ENCODE measurements at places on chromosomes 11 and 22.

DNA sequence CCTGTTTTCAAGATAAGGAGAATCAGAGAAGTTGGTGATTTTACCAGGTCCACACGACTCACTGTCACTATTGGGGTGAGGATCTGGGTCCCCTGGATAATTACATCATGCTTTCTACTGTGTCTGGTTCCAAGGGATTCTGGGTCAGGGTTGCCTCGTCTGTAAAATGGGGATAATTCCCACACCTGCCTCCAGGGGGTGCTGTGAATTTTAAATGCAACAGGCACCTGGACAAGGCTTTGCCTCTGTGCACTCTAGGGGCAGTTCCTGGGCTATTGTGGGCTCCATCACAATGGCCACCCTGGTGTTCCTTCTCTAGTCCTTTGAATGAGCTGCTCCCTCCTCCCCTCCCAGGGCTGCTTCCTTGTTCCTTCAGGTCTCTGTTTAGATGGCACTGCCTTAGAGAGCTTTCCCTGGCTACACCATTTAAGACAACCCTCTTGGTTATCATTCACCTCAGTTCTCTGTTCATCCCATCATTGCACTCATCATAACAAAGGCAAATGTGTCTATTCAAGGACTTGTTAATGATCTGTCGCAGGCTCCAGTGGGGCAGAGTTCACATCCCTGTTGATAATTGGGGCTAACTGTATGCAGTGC lies 178.6 kb downstream of the MIAT start:
- DNase-seq: peak; percentile 54

- DNase-seq: no peak
Observed at GRCh38 chr11:9745411-9746211, 81.7 kb downstream of the SWAP70 start.

DNA sequence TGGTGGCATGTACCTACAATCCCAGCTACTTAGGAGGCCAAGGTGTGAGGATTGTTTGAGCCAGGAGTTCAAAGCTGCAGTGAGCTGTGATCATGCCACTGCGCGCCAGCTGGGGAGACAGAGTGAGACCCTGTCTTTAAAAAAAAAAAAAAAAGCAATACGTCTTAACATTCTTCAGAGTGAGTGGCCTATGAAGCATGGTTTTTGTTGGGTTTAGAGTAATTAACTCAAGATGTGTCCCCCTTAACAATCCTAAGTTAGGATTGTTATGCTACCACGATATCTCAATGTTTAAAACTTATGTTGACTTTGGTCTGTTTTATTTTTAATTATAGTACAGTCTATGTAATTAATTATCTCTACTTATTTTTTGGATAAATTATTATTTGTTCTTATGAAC lies 156.1 kb downstream of the HIPK3 start:
- DNase-seq: no peak

GRCh38 chr11:5691964-5692361 lies 2.4 kb downstream of the TRIM22 start:
- DNase-seq: no peak

DNA sequence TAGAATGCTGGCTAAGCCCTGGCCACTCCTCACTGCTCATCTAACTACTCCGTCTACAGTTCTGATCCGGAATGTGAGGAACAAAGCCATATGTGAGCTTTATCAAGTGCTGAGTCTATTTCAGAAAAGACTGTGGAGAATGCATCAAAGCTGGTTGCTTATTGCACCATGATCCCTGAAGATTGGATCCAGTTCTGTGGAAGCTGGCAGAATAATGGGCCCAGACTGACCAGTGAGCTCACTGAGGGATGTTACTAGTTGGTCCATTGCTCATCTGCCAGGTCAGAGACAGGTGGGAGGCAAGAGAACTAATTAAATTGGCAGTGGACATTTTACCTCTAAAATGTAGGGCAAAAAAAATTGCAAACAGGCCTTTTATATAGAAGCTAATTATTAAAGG lies 681.3 kb downstream of the NTM start:
- no peak for DNase-seq

DNA sequence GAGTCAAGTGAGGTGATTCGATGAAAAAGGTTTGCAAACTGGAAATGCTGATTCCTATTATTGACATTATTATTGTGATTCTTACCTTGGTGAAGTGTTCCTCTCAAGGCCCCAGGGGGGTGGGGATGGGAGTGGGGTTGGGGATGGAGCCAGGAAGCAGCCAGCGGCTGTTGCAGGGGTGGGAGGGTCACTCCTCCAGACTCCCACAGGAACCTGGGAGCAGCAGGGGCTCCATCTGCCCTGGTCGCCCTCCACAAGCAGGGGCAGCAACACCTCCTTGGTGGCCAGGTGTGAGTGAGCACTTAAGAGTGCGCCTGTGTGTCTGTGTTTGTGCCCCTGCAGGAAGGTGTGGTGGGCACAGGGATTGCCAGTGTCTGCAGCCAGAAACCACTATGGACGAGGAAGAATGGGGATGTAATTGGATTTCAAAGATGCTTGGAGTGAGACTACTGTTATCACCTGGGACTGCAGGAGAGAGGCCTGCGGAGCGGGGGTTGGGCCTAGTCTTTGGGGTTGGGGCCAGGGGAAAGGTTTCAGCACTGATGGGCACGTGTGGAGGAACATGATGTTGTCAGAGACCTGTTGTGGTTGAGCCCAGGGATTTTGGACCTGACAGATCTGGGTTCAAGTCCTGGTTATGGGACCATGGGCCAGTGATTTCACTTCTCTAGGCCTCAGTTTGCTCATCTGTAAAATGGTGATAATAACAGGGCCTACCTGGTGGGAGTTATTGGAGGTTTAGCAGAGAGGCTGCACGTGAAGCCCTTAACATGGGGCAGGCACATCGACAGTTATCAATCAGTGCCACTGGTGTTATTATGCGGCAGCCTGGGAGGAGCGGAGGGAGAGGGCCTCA lies 3.6 kb upstream of the TP53I11 start:
- DNase-seq: no peak

GRCh38 chr11:99256614-99257013 lies 235.9 kb downstream of the CNTN5 start:
- no peak for DNase-seq

All from NCI-H1436 (cell line).